ENCODE measurements at places on chromosomes 16 and 17. TPM values are rescaled to one million over a fixed set of nuclear protein-coding genes. Genes with fewer than 3 reads are reported as not detected.

KRTAP4-6 gene
- not detected for total RNA-seq

TMEM88 gene
- 3.2 TPM for total RNA-seq

TEX14 gene
- total RNA-seq: 0.16 TPM

CCDC144A gene
- total RNA-seq: 3.0 TPM

KRT36 gene
- total RNA-seq: not detected

PRCD gene
- 5.5 TPM for total RNA-seq

COX11 gene
- 38.5 TPM for total RNA-seq

CACNG5 gene
- total RNA-seq: not detected

KIF19 gene
- not detected for total RNA-seq

CXCL16 gene
- 3.5 TPM for total RNA-seq

ALDH3A2 gene
- 18.3 TPM for total RNA-seq

MFAP4 gene
- total RNA-seq: not detected

SPNS3 gene
- total RNA-seq: 1.1 TPM

KRT12 gene
- total RNA-seq: not detected

GAA gene
- total RNA-seq: 20.2 TPM

EVI2A gene
- 52.5 TPM for total RNA-seq

CDRT4 gene
- total RNA-seq: 3.6 TPM

KRTAP4-3 gene
- total RNA-seq: not detected

RAB34 gene
- total RNA-seq: 23.9 TPM

CLEC10A gene
- total RNA-seq: not detected

ZPBP2 gene
- total RNA-seq: 1.6 TPM
